ENCODE measurements at places on chromosomes 7 and 10.

DNA sequence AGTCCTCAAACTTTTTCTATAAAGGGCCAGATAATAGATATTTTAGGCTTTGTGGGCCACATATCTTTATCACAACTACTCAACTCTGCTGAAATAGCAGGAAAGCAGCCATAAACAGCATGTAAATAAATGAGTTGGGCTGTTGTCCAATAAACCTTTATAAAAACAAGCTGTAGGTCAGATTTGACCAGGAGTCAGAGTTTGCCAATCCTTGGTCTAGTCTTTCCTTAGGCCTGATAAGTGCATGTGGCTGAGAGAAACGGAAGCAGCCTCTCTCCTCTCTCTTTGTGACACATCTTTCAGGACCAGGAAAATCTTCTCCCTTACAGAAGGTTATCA, 724.5 kb downstream of the GRID1 start:
- no peak for DNase-seq

DNA sequence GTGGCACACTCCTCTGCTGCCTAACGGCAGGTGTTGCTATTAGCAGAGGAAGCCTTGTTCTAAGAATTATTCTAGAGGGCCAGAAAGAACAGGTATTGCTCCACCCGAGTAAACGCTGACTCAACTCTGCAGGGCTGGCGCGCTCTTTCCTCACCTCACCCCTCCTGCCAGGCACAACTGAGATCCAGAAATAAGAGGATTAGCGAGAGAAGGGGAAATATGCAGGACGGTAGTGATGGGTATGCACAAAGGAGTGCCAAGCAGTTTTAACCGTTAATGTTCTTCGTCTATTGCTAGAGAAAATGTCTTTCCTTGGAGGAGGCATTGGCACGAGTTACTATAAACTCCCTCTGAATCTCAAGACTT, 369 bp upstream of the SCIN start:
- no peak for DNase-seq

- DNase-seq = no peak
Observed at GRCh38 chr10:51766423-51767102, 67.2 kb upstream of the CSTF2T start.

DNA sequence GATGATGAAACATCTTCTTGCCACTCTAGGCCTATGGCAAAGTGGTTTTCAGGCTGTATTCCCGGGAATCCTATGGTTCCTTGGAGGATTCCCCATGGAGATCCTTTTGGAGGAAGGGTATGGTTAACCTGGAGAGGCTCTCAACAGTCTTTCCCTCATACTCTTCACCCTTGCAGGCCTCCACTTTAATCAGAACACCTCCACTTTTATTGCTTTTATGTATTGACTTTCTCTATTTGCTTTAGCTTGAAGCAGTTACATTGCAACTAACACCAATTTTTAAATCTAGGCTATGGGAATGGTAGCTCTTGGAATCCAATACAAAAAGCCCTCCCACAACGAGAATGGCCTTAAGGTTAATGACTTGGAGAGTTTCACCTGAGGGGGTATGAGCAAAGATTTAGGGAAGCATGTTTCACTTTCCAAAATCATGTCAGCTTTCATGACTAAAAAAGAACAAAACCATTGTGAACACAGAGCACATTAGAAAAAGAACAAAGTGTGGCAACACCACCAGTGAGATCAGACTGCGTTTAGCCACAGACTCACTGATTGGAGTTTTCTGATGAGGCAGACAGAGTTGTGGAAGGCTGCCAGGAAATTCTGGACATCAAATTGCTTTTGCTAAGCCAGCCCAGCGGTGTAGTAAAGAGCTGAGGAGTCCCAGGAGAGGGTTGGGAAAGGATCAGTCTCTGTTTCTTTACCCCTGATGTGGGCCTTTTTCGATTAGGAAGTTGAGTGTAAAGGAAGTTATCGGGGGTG, 130.4 kb upstream of the BMPER start:
- DNase-seq = no peak

GRCh38 chr10:111107023-111107422, 30.2 kb downstream of the ADRA2A start:
- no peak for DNase-seq

Data from GM20000 (cell line).